ENCODE measurements at places on chromosomes 16 and 17.
A peak's percentile ranks its signal among the peaks of the same experiment; 100 is the strongest.

DNA sequence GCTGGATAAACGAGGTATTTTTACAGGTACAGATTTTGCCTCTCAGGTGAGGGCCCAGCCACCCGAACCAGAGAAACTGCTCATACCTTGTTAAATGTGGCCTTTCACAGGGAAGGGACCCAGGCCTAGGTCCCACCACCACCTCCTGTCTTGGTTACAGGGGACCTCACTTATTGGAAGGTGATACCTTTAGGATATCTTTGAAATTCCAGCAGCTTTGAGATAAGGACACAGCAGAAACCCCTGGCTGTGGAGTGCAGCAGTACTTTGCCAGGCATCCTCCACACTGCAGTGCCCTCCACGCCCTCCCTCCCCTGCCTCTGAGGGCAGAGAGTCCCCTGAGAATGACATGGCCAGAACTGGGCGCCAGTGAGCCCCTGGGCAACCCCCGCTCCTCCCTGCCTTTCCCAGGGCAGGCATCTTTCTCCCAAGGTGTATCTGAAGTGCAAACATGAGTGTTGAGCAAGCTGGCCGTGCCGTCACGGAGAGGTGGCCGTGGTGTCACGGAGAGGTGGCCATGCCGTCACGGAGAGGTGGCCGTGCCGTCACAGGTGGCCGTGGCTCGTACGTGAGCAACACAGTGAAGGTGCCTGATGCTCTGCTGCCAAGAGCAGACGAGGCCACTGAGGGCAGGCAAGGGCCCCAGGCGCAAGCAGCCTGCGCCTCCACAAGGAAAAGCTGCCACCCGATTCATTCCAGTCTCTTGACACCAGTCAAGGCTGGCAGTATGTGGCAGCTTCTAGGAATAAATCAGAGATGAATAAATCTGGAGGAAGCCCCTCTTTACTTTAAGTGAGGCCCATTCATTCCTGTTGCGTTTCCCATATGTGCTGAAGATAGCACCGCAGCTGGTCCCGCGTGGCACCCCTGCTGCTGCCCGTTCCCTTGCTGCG, 134.5 kb upstream of the CHMP6 start:
- DNase-seq: no peak

GRCh38 chr17:73061161-73061560, 31.3 kb downstream of the SLC39A11 start:
- no peak for DNase-seq

DNA sequence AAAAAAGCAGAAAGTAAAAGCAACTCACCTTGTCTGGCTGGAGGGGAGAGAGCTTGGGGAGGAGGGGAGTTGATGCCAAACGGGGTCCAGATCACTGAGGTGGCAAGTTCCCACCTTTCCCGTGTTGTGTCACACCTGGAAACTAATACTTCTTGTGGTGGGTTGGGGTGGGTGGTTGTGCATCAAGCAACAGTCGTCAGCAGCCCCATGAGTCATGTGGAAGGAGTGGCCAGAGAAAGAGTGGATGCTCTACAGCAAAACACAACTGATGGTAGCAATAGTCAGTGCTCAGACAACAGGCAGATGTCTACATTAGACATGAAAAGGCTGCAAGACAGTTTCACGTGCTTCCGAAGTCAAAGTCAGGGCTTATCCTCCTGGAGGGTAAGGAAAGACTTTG, 35.4 kb downstream of the ARSG start:
- no peak for DNase-seq

GRCh38 chr16:83682868-83683235, 124.9 kb upstream of the HSBP1 start:
- DNase-seq: no peak

GRCh38 chr16:85844786-85845185, 45.3 kb downstream of the COX4I1 start:
- DNase-seq: no peak

DNA sequence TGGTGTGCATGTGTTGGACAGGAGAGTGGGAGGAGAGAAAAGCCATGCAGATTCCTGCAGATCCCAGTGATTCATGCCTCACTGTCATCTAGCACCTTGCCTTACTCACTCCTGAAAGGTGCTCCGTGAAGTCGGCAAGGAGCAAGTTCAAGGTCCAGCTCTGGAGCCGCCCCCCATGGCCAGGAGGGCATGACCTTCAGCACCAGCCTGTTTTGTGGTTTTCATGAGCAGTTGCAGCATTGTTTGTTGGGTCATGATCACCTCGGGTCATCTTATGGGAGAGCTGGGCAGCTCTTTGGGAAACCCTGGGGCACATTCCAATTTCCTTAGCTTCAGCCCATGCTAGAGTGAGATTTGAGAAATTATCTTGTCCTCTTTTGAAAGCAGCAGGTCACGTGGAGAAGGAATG, 137.5 kb upstream of the IRX3 start:
- no peak for DNase-seq

DNA sequence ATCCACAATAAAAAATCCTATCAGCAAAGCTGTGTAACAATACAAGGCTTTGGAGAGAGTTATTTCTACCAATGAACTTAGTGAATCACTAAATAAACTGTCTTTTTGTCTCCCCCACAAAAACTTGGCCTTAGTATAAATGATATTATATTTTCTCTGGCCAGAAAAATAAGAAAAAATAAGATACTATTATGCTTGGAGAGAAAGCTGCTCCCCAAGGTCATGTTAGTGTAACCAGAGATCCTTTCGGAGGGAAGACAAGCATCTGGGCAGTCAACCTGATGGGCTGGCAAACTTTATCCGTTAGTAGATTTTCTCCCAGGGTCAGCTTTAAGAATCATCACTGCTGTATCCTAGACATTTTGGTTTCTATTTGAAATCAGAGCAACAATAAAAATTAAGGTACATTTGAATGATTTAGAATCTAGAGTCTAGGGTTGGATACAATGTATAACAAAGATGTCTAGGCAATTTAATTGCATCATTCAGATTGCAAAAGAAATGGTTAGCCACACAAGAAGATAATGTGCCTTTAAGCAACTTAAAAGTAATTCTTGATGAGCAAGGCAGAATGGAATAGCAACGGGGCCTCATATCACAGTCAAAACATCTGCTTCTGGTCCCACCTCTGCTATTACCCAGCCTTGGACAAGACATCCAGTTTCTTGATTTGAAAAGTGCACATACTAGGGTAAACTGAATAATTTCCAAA, 280.4 kb downstream of the SLC39A11 start:
- DNase-seq: no peak

DNA sequence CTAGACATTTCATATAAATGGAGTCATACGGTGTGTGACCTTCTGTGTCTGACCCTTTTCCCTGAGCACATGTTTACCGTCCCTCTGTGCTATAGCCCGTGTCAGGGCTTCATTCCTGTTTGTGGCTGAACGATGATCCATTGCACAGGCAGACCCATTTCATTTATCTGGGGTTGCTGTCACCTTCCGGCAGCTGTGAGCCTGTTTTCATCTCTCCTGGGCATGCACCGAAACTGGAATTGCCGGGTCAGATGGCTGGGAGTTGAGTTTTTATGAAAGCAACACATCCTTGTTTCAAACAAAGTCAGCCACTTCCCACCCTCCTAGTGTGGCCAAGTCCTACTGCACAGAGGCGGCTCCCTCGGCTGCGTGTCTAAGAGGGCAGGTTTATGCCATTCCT, 25.5 kb downstream of the BAIAP2 start:
- no peak for DNase-seq

DNA sequence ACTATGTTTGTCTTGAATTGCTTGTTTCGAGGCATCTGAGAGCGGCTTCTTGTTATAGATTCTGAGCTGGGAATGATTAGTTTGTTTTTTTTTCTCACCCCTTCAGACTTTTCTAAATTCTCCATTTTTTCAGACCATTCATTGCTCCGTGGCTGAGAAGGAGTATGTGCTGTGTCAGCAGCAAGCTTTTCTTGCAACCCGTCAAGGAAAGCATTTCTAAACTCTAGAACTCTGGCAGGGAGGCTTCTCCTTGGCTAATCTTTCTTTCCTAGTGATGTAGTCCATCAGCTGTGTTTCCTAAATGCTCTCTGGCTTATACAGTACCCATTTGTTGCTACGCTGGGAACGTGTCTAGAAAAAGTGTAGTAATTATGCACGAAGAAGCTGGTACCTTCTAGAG, 133.5 kb downstream of the FTO start:
- no peak for DNase-seq

GRCh38 chr16:79897453-79898146, 297.1 kb upstream of the MAF start:
- peak; percentile 84 for DNase-seq

DNA sequence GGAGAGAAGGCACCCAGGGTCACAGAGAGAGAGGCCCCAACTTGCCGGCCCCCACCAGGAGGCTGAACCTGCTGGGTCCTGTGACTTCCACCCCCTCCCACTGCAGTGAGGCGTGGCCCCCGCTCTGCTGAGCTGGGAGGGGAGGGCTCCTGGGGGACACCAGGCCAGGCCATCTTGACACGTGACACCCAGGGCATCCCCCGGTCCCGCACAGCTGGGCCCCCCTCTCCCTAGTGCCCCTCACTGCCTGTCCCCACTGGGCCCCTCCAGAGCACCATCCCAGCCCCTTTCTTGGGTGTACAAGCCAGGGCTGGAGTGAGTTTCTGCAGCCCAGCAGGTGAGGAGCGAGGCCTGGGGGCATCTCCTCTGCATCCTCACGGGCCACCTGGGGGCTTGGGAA, 12.4 kb downstream of the UBALD1 start:
- DNase-seq: no peak

DNA sequence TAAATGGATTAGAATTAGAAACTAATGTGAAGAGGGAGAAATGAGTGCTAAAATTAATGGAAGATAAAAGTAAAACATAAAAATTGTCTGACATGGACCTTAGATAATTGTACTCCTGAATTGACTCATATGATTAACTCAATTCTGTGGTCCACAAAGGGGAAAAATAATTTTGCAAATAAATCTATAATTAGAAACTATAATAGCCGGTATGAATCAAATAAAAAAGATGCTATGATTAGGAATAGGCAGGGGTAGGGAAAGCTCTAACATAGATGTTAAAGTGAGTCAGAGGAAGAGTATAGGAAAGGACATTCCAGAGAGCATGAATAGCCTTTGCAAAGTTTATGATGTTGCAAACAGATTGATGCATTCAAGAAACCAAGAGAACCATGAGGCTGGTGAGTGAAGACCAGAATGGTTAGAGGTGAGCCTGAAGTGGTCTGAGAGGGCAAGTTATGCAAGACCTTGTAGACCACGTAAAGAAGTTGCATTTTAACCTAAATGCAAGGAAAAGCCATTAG, 262.1 kb upstream of the CA10 start:
- no peak for DNase-seq

GRCh38 chr17:80510132-80510531, 33.7 kb upstream of the NPTX1 start:
- no peak for DNase-seq

DNA sequence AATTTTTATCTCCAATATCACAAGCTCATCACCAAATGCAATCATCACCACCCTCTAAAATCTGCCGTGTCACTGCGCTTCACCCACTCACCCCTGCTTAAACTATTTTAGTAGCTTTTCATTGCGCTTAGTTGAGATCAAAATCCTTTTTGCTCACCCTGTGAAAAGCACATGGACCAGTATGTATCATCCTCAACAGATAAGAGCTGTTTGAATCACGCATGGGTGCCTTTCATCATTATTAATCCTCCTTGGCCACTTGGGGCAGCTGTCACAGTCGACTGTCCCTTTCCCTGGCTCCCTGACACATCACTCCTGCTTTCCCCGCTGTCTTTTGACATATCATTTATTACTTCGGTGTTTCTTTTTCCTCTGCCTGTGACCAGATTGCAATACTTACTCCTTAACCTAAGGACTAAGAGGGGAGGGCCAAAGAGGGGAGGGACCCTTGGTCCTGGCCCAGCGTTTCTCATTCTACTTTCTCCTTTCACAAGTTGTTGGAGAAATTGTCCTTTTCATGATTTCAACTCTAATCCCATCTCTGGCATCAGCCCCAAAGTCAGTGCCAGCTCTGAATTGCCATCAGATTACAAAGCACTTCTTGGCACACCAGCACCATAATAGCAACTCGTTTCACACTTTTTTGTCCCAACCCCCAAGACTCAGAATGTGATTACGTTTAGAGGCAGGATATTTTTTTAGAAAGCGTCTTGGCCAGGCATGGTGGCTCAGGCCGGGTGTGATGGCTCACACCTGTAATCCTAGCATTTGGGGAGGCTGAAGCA, 8.6 kb upstream of the KDM6B start:
- no peak for DNase-seq

DNA sequence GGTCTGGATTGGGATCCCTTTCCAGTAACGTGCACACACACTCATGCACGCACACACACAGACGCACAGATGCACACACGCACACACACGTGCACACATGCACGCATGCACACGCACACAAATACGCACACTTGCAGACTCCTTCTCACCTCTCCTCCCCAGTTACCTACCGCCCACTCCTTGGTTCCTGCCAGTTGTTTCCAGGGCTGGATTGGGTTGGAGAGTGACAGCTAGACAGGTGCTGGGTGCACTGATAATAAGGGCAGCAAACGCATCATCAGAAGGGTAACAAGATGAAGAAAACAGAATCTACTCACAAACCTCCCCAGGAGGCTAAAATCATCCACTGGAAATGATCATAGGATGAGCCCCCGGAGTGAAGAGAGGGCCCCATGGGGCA, 45.0 kb downstream of the HSBP1 start:
- DNase-seq: no peak

DNA sequence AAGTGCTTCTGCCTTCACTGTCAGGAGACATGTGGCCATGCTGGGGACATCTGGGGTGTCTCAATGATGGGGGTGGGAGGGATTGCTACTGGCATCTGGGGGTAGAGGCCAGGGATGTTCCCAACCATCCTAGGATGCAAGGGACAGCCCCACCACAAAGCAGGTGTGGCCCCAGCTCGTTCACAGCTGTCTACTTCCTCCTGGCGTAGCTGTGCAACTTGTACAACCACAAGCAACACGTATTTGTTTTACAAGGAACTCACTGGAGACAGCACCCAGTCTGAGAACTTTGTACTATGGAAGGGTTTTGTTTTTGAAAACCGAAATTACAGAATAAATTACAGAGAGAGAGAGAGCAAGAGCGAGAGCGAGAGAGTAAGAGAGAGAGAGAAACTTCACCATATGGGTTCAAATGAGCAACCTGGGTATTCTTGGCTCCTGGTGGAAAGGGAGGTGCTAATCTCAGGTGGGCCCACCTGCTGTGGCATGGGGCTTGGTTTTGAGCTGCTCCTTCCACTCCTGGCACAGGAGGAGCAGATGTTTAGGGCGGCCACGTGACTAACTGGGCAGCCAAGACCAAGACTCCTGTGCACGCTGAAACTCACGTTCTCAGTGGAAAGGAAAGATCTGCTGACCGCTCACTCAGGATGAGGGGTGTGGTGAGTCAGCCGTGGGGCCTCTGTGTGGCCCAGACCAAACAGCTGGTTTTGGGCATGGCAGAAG, 17.5 kb upstream of the TNFRSF13B start:
- DNase-seq: no peak

- no peak for DNase-seq
These were observed 19.8 kb upstream of the PIK3R6 start for GRCh38 chr17:8887301-8887700.

- no peak for DNase-seq
These were observed 2.6 kb upstream of the MYCBPAP start for GRCh38 chr17:50505591-50506130.

GRCh38 chr17:7685533-7686221, 1.6 kb downstream of the TP53 start:
- peak; percentile 94 for DNase-seq

GRCh38 chr17:5888811-5889210, 181.4 kb upstream of the WSCD1 start:
- no peak for DNase-seq

GRCh38 chr16:85446951-85447692, 166.0 kb upstream of the GSE1 start:
- no peak for DNase-seq
